ENCODE measurements at places on chromosomes 11 and 22.

GRCh38 chr11:75241036-75241905, 697 bp downstream of the TPBGL start:
- peak; percentile 81 for DNase-seq

DNA sequence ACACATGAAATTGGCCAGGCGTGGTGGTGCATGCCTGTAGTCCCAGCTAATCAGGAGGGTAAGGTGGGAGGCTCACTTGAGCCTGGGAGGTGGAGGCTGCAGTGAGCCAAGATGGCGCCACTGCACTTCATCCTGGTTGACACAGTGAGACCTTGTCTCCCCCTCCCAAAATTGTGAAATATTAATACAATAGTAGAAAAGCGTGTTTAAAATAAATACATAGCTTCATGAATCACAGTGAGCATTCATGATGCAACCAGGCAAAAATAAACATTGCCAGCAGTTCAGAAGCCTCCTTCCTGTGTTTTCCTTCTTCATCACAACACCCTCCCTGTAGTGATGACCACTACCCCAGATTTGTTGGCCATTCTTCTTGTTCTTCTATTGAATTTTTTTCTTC, 4.3 kb upstream of the TEAD1 start:
- no peak for DNase-seq

GRCh38 chr22:32265882-32266767, 11.0 kb upstream of the SLC5A4 start:
- peak; percentile 65 for DNase-seq

GRCh38 chr11:43577566-43578264, 102.8 kb upstream of the HSD17B12 start:
- DNase-seq, result no peak

Data from CD4-positive, alpha-beta T cell treated with Interleukin-6 at 100 ng/mL for 8 hours (primary cell).